Natural killer cell (primary cell): ENCODE measurements at places on chromosomes 3 and 15. TPM values are rescaled to one million over a fixed set of nuclear protein-coding genes. Genes with fewer than 3 reads are reported as not detected.
A peak's percentile ranks its signal among the peaks of the same experiment; 100 is the strongest.

The RGMA gene
- not detected for total RNA-seq

DNA sequence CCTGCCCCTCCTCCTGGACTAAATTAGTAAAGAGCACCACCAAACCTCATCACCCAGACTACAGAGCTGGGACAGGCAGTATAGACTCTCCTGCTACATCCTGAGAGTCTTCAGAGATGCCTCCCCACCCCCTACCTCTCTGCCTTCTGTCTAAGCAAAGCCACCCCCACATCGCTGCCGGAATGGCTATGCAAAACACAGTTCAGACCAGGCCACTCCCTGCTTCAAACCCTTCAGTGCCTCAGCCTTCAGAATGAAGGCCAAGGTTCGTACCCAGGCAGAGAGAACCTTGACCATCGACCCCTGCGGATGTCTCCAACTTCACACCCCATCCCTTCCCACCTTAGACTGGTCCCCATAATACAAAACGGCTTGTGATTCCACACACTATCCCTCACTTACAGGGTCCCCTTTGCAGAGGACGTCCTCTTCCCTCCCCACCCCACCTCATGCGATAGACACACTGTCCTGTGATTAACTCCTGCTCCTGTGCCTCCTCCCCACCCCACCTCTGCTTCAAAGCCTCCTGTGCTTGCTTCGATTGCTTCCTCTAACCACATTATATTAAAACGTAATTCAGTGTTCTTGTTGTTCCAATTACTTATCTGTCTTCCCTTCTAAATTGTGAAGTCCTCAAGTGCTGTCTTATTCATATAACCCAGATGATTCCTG lies 175.3 kb downstream of the UACA start:
- H3K27me3 ChIP-seq: peaks cover 10% of the 10 kb centered on the region
- no peak for DNase-seq
- H3K4me3 ChIP-seq: no peak overlapping the region

DNA sequence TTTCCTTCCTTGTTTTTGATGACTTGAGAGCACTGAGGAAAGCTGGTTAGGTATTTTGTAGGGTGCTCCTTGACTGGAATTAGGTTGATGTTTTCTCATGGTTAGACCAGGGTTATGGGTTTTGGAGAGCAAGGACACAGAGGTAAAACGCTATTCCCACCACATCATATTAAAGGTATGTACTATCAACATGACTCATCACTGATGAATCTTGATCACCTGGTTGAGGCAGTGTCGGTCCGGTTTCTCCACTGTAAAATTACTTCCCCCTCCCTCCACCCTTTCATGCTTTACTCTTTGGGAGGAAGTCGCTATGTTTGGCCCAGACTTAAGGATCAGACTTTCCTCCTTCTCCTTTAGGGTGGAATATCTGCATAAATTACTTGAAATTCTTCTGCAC lies 201.6 kb downstream of the EDEM1 start:
- no peaks in the 10 kb centered on the region for H3K4me1 ChIP-seq
- H3K4me3 ChIP-seq: no peak overlapping the region
- no peaks in the 10 kb centered on the region for H3K27me3 ChIP-seq
- no peak overlapping the region for H3K27ac ChIP-seq

DNA sequence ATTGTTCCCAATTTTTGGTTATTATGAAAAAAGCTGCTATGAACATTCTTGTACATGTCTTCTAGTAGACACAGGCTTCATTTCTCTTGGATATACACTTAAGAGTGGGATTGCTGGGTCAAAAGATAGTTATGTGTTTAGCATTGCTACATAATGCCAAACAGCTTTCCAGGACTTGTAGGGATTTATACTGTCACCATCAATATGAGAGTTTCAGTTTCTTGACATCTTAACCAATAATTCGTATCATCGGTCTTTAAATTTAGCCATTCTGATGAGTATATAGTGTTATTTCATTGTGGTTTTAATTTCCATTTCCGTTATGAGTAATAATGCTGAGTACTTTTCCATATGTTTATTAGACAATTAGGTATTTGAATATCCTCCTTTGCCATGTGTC lies 190.3 kb upstream of the PFN2 start:
- H3K4me3 ChIP-seq: no peak overlapping the region
- DNase-seq: no peak
- H3K36me3 ChIP-seq: no peaks in the 10 kb centered on the region
- H3K27ac ChIP-seq: no peak overlapping the region
- H3K4me1 ChIP-seq: no peaks in the 10 kb centered on the region

DNA sequence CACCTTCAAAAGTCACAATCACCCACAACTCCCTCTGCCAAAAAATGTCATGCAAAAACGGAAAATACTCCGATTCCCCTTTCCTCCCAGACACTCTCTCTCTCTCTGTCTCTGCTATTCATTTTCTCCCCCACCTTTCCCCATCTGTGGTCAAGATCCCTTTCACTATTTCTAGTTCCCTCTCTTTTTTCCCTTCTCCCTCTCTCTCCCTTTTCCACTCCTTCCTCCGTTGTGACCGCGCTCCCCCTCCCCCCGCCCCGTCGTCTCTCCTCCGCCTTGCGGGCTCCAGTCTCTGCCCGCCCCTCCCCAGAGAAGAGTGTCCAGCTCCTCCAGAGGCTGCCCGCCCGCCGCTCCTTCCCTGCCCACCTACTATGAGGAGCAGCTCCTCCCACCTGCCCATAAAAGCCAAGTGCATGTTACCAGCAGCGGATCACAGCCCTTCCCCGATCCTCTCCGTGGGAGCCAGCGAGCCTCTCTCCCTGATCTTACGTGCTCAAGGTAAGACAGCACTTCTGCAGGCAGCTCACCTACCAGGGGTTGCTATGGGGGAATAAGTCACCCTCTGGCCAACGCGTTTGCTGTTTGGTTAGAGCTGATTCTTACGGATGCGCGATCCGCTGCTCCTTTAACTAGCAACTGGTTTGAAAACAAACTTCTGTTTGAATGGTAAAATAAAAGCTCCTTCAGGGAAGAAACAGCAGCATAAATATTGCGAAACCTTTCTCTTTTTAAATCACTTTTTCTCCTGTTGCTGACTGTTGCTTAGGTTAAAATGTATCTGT lies at the start of gene COL8A1:
Gene COL8A1, plus strand, starts transcription at position 428 of the 782 bp plus-strand sequence. CDS start 152,089 bp downstream, outside the sequence.
- no peak within 1 kb of the TSS for H3K4me3 ChIP-seq
- no peaks in the 10 kb centered on the region for H3K4me1 ChIP-seq
- no peak within 1 kb of the TSS for H3K27ac ChIP-seq
- H3K27me3 ChIP-seq: peaks cover 22% of the 10 kb centered on the region
- H3K36me3 ChIP-seq: no peaks in the 10 kb centered on the region

DNA sequence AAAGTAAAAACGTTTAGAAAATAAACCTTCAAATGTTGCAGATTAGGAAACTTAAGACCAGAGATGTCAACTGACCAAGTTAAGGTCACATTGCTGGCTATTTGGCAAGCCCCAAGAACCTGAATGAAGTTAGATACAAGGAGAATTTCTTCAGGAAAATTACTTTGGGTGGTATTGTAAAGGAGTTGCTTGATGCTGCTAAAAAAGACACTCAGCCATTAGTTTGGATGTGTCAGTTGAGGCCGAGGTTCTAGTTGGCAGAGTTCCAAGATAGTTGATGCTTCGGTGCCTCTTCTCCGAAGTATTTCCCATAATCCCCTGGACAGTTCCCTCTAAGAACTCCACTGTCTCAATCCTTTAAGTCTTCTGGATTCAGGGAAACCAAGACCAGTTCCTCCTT lies 24.3 kb downstream of the SIAH2 start:
- no peak overlapping the region for H3K27ac ChIP-seq
- peaks cover 16% of the 10 kb centered on the region for H3K36me3 ChIP-seq
- DNase-seq: no peak
- no peaks in the 10 kb centered on the region for H3K27me3 ChIP-seq
- H3K4me3 ChIP-seq: no peak overlapping the region
- H3K4me1 ChIP-seq: peaks cover 11% of the 10 kb centered on the region

GRCh38 chr3:3848923-3849275 lies 49.7 kb downstream of the LRRN1 start:
- H3K27ac ChIP-seq: no peak overlapping the region
- H3K27me3 ChIP-seq: no peaks in the 10 kb centered on the region
- DNase-seq: no peak
- H3K36me3 ChIP-seq: no peaks in the 10 kb centered on the region
- H3K4me3 ChIP-seq: no peak overlapping the region

- no peak overlapping the region for H3K27ac ChIP-seq
- H3K4me3 ChIP-seq: no peak overlapping the region
- peaks cover 2% of the 10 kb centered on the region for H3K36me3 ChIP-seq
- peaks cover 4% of the 10 kb centered on the region for H3K4me1 ChIP-seq
- DNase-seq: no peak
Measured at GRCh38 chr3:182937293-182938051, 42.9 kb downstream of the DCUN1D1 start.

DNA sequence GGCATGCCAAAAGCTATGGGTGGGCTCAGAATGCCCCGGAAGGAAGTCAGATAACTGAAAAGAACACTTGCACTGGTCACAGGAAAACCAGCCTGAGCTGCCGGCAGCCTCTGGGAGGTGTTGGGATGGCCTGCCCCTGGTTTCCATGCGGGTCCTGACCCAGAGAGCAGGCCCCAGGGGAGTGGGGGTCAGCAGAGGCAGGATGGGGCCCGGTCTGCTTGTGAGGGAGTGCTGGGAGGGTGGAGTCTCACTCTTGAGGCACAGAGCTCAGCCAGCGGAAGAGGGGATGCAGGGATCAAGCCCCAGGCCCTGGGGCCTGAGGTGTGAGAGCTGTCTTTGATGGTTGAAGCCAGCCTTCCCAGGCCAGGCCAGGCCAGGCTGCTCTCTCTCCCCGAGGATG lies 2.4 kb upstream of the RPUSD3 start:
- peaks cover 18% of the 10 kb centered on the region for H3K4me1 ChIP-seq
- peaks cover 7% of the 10 kb centered on the region for H3K36me3 ChIP-seq

The C2CD4A gene
- not detected for total RNA-seq

The CHDH gene
- total RNA-seq: 0.09 TPM

The UROC1 gene
- not detected for total RNA-seq

DNA sequence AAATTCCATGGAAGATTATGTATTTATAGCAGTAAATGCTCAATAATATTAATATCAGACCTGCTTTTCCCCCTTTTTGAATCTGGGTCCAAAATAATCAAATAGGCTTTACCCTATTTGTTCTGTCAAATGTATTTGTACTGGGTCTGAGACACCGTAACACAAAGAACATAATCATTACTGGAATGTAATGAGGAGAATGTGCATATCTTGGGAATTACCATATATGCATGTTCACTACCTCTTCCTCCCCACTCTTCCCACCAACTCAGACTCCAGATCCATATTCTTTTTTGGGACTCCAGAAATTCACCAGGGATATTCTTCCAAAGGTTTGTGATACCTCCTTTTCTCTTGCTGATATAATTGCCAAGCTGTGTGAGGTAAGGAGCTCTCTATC lies 237.1 kb downstream of the KCNMB2 start:
- H3K4me1 ChIP-seq: no peaks in the 10 kb centered on the region
- H3K27me3 ChIP-seq: no peaks in the 10 kb centered on the region
- no peak overlapping the region for H3K4me3 ChIP-seq

The ISLR2 gene
- total RNA-seq: not detected

DNA sequence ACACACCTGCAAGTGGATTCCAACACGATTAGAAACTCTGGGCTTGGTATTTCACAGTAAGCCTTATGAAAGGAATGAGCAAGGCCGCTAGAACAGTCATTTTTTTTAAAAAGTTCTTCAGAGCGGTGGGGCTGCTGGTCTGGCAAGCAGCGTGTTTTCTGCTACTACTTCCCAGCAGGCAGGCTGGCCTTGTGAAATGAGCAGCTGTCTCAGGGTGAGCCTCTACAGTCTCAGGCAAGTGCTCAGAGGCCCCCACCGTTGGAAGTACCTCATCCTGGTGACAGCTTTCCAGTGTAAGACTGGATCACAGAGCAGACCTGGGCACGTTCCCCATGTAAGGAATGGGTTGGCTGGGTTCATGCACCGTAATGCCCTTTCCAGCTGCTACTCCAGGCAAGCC lies 119.2 kb downstream of the LRIG1 start:
- H3K4me3 ChIP-seq: no peak overlapping the region
- H3K27me3 ChIP-seq: no peaks in the 10 kb centered on the region
- peaks cover 9% of the 10 kb centered on the region for H3K4me1 ChIP-seq
- DNase-seq: no peak
- H3K36me3 ChIP-seq: peaks cover 73% of the 10 kb centered on the region

DNA sequence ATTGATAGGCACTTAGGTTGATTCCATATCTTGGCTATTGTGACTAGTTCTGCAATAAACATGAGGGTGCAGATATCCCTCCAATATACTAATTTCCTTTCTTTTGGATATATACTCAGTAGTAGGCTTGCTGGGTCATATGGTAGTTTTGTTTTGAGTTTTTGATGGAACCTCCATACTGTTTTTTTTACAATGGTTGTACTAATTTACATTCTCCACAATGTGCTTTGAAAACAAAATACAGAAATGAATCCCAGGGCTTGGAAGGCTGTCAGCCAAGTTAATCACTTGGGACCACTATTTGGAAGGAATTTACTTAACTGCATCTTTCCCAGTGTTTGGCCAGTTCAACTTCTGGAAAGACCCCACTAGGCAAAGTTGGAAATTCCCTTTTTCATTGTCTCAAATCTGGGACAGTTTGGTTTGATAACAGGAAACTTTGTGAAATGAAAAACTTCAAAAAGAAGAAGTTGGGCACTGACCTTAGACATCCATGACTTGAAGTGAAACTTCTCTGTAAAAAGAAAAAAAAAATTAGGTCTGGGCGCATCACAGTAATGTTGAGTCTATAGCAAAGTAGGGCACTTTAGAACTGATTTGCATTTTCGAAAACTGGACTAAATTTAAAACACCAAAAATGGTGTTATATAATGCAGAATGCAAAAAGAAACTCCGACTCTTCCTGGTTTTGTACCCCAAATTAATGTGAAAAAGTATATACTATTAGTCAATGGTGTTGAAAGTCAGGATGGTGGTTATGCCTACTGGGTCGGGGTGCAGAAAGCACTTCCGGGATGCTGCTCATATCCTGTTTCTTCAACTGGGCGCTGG lies 6.0 kb downstream of the CTSH start:
- H3K27me3 ChIP-seq: no peaks in the 10 kb centered on the region
- H3K4me1 ChIP-seq: peaks cover 26% of the 10 kb centered on the region
- no peak overlapping the region for H3K4me3 ChIP-seq
- peaks cover 3% of the 10 kb centered on the region for H3K36me3 ChIP-seq
- peak; percentile 56 for DNase-seq
- H3K27ac ChIP-seq: peak overlapping the region; percentile 59

The CDC25A gene
- 0.56 TPM for total RNA-seq

The CLDN16 gene
- total RNA-seq: not detected

The SKOR1 gene
- total RNA-seq: 2.9 TPM

- H3K4me1 ChIP-seq: no peaks in the 10 kb centered on the region
- H3K4me3 ChIP-seq: no peak overlapping the region
- DNase-seq: no peak
- H3K27ac ChIP-seq: no peak overlapping the region
- no peaks in the 10 kb centered on the region for H3K27me3 ChIP-seq
Measured at GRCh38 chr3:95939235-95939809, 875.1 kb upstream of the EPHA6 start.

The ARIH1 gene
- 212 TPM for total RNA-seq

DNA sequence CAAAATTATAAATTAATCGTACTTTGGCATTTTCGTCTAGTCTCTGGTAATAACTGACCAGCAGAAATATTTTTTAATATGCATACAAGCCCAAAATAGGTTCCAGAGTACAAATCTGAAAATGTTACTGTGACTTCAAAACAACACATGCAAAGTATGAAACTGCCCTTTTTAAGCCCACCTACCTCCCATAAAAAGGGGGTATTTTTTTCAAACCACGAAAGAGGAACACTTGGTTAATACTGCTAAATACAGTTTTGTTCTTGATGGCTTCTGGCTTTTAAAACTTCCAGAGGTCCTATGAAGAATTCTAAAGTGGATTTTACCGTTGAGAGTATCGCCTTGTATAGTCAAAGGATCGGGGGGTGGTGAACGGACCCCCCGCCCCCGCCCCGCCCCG lies 610.7 kb downstream of the FOXP1 start:
- H3K27me3 ChIP-seq: no peaks in the 10 kb centered on the region
- H3K36me3 ChIP-seq: peaks cover 93% of the 10 kb centered on the region
- no peaks in the 10 kb centered on the region for H3K4me1 ChIP-seq
- H3K27ac ChIP-seq: no peak overlapping the region
- DNase-seq: no peak
